ENCODE measurements at places on chromosomes 16 and 17. TPM values are rescaled to one million over a fixed set of nuclear protein-coding genes. Genes with fewer than 3 reads are reported as not detected.
A peak's percentile ranks its signal among the peaks of the same experiment; 100 is the strongest.

GRCh38 chr16:85989863-85990643 is 91.1 kb downstream of the IRF8 start:
- no peak for DNase-seq

DNA sequence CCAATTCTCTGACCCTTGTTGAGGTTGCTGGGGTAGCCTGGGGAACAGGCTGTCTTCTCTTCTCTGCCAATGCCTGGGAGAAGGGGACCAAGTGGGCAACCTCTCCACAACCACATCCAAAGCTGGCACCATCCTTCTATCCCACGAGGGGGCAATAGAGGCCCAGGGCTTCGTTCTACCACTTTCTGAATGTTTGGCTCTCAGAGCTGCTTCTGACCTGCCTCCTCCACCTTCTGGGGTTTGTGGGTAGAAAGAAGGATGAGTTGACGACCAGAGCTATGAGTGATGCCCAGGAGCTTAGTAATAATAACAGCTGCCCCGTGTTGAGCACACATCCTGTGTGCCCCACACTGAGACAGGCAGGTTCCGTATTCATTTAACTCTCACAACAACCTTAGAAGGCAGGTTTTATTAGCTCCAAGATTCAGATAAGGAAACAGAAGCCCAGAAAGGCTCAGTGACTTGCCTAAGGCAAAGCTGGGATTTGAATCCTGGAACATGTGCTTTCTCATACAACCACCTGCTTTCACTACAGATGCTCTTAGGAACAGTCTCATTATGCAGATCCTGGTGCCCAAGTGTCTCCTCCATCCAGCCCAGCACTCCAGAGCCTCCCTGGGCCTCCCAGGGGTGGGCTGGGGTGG is 11.1 kb downstream of the TSPOAP1 start:
- DNase-seq, result no peak

- no peak for DNase-seq
These were observed 231.2 kb downstream of the MSI2 start for GRCh38 chr17:57487573-57487972.

GRCh38 chr16:84818989-84819643 is 669 bp upstream of the CRISPLD2 start:
- DNase-seq, result no peak

- no peak for DNase-seq
These were observed 272.4 kb downstream of the IRF8 start for GRCh38 chr16:86171329-86171728.

DNA sequence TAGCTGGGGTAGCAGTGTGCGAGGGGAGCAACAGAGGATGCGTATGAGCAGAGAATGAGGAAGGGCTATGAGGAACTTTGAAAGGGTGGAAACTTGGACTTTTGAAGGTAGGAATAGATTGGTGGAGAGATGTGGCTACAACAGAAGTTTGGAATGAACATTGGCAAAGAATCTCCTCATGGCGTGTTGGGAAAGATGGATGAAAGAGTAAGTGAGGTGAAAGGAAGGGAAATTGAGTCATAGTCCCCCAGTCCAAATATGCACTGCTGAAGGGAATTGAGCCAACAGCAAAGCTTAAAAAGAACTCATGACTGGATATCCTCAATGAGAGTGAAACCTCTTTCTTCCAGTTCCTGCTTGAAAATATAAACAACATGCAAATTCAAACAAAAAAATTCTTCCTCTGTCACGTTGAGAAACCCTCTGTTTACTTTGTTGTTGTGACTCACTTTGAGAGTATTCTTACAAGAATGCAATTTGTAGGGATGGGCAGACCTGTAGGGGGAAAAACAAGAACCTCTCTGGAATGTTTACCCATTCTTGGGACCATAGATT is 313.2 kb upstream of the KCNJ16 start:
- no peak for DNase-seq

DNA sequence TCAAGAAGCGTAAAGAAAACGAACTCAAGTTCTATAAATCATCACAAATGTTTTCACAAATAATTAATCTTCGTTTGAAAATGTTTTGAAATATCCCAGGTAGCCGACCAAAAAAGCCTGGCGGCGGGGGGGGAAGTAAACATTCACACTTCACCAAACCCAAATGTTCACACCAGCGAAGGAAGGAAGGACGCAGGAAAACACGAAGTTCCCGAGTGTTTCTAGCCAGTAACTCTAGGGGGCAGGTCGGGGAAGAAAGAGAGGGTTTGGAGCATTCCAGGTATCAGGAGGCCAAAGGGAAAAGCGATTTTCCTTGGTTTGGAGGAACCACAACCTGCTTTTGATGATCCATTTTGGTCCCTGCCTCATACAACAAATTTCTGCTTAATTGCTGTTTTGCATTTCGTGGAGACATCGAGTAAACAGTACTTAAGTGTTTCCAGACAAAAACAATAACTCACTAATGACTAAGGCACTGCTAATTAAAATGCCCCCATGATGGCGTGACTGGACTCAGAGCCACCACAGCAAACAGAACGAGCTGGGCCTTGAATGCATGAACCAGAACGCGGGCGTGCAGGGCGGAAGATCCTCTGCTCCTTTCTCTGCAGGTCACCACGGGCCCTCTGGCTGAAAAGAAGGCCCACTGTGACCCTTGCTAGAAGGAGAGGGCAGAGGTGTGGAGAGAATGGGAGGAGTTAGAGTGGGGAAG is 16.6 kb downstream of the ZFHX3 start:
- no peak for DNase-seq

GPR179 gene
- 0.25 TPM for total RNA-seq

NHLRC4 gene
- total RNA-seq, result 1.0 TPM

- no peak for DNase-seq
These were observed 240.9 kb downstream of the CDH11 start for GRCh38 chr16:64880994-64881393.

DNA sequence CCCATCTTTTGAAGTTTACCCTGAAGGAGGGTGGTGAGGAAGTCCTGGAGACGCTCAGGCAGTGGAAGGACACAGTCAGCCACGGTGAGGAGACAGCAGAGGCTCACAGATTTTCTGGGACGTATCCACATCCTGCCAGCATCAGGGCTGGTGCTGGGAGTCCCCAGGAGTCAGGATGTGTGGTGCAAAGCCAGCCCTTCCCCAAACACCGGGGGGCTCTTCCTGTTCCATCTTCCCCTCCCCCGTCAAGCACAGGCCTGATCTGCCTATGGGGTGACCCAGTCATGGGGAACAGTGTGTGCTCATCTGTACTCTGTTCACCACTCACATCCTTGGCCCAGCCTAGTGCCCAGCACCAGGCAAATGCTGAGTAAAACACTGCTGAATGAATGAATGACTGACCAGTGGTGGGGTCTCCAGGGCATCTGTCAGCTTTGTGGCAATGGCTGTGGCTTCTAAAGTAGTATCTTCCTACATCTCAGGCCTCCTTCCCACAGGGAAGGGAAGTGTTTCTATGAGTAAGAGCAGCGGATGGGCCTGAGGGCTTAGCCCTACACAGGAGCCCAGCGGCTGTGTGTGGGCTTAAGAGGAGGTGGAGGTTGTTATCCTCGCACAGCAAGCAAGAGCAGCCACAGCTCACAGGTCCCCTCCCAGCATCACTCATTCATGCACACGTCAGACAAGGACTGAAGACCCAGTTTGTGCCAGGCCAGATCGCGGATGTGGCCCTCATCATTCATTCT is 23.3 kb downstream of the NOS2 start:
- DNase-seq, result no peak

CCL4L2 gene
- total RNA-seq, result not detected

GRCh38 chr16:82882226-82882625 is 255.5 kb downstream of the CDH13 start:
- no peak for DNase-seq

ARL5C gene
- total RNA-seq, result not detected

PPP1R27 gene
- not detected for total RNA-seq

- DNase-seq, result no peak
These were observed 1.7 kb downstream of the GINS2 start for GRCh38 chr16:85686912-85687591.

GRCh38 chr17:38456031-38456815 is 28.0 kb downstream of the ARHGAP23 start:
- no peak for DNase-seq

GRCh38 chr17:2433696-2434095 is 32.8 kb upstream of the MNT start:
- no peak for DNase-seq

ATXN2L gene
- total RNA-seq, result 152 TPM

DNA sequence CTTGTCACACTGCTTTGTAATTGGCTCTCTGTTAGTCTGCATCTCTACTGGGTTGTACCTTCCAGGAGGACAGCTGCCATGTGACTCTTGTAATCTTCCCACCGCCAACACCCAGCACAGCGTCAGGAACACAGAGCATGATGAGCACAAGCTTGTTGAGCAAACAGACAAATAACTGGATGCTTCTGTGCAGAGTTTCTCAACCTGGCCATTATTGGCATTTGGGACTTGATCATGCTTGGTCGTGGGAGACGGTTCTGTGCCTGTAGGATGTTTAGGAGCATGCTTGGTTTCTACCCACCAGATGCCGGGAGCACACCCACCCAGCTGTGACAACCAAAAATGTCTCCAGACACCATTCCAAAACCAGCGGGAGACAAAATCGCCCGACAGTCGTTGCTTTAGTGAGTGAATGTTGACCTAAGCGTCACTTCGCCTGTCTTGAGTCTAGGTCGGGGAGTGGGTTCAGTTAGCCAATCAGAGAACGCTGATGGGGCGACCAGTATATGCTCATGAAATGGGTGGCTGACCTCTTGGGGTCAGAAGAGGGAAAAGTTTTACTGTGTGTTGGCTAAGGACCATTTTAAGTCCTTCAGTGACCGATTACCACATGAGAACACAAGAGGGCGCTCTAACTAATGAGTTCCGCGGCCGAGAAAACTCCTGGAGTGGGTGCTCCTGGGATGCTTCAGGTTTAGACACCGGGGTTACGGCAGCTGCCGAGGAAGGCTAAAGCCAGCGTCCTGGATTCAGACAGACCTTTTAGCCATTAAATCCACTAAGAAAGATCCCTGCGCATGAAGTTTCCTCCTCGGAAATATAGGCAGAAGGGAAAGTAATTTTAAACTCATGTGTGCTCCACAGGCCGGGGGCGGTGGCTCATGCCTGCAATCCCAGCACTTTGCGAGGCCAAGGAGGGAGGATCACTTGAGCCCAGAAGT is 57.8 kb upstream of the TEX2 start:
- DNase-seq, result peak; percentile 93

TEX19 gene
- total RNA-seq, result not detected

CCT6B gene
- 3.4 TPM for total RNA-seq

SLC13A2 gene
- total RNA-seq, result 13.2 TPM

DNA sequence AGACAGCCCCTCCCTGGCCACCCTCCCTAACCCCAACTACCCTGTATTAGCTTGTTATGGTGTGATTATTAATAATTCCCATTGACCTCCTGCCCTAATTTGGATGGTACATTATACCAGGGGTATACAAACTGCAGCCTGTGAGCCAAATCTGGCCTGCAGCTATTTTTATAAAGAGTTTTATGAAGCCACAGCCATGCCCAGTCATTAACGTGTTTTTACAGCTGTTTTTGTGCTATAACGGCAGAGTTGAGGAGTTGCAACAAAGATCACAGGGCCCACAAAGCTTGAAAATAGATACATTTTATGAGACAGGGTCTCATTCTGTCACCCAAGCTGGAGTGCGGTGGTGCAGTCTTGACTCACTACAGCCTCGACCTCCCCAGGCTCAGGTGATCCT is 6.0 kb downstream of the METTL22 start:
- no peak for DNase-seq

GRCh38 chr16:3570420-3571062 is 6.7 kb downstream of the NLRC3 start:
- DNase-seq, result no peak

DNA sequence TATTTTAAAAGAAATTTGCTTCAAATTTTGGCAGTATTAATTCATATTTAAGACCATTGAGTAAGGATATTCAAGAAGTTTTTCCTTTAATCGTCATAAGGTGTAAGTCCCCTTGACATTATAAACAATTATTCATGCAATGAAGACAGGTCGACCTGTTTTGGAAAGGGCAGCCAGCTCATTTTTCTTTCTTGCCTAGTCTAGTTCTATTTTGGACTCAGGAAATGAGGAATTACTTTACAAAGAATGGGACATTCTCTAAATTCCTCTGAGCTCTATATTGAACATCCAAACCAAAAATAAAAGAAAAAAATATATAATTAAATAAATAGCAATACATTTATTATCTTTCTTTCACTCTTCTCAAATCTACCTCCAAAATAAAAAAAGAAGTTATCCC is 595.6 kb upstream of the KIF2B start:
- DNase-seq, result no peak

GRCh38 chr16:88566158-88566557 is 4.0 kb upstream of the ZC3H18 start:
- DNase-seq, result no peak

- no peak for DNase-seq
These were observed 50.1 kb downstream of the GSG1L start for GRCh38 chr16:28013392-28013791.

TBC1D3C gene
- not detected for total RNA-seq

- DNase-seq, result no peak
These were observed 22.8 kb downstream of the PRKCB start for GRCh38 chr16:23858542-23858941.

DNA sequence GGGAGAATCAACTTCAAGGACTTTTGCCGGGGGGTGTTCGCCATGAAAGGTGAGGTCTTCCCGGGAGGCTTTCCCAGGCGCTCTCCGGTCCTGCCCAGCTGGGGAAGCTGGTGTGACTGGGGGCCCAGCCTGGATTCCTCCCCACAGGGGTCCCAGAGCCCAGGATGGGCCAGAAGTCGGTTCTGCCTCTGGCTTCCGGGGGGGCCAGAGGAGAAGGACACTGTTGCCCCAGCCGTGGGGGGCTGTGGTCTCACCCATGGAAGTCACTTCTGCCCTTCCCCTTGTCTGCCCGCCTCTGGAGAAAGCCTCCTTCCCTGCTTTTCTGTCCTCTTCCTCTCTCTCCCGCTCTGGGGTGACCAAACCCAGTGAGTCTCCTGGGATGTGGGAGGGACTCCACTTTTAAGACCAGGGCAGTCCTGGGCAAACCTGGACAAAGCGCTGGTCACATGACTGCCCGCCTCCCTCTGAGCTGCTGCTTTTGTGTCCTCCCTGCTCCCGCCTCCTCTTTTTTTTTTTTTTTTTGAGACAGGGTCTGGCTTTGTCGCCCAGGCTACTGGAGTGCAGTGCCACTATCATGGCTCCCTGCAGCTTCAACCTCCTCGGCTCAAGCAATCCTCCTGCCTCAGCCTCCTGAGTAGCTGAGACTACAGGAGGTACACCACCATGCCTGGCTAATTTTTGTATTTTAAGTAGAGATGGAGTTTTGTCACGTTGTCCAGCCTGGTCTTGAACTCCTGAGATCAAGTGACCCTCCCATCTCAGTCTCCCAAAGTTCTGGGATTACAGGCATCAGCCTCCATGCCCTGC is 40.6 kb downstream of the RAB11FIP4 start:
- DNase-seq, result no peak

- no peak for DNase-seq
These were observed 26.4 kb upstream of the RPL38 start for GRCh38 chr17:74177018-74177450.

GRCh38 chr16:27455700-27456099 is 53.7 kb downstream of the IL21R start:
- DNase-seq, result no peak

CD300LG gene
- total RNA-seq, result 9.1 TPM

P3H4 gene
- 12.9 TPM for total RNA-seq
